CD4-positive, alpha-beta memory T cell (primary cell): ENCODE measurements at places on chromosomes 5 and 9.

DNA sequence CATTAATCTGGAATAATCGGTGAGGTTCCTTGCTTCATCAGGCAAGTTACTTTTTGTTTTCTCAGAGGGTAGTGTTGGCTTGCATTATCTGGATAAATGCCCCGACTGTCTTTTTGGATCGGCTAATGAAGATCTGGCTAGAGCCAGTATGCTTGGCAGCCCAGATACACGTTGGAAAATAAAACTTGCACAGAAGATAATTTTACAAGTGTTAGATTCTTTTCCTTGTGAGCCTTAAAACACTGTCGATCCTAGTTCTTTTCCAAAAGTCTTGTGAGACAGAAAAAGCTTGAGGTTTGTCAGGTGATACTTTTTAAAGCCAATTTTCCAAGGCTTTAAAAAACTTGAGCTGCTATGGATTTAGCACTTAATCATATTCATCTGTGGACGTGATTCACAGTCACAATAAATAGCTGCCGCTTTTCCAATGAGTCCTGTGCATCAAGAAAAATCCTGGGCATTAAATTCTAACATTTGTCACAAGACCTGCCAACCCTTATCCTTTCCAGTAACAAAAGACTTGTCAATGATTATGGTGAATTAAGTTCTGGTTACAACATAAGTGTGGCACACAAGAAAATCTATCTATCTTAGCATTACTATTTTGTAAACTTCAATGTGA, 68.5 kb downstream of the PRLR start:
- no peak for DNase-seq

GRCh38 chr9:71303351-71303750, 181.9 kb upstream of the TRPM3 start:
- DNase-seq: no peak

- peak; percentile 47 for DNase-seq
Observed at GRCh38 chr9:130682421-130683121, 11.0 kb upstream of the EXOSC2 start.

DNA sequence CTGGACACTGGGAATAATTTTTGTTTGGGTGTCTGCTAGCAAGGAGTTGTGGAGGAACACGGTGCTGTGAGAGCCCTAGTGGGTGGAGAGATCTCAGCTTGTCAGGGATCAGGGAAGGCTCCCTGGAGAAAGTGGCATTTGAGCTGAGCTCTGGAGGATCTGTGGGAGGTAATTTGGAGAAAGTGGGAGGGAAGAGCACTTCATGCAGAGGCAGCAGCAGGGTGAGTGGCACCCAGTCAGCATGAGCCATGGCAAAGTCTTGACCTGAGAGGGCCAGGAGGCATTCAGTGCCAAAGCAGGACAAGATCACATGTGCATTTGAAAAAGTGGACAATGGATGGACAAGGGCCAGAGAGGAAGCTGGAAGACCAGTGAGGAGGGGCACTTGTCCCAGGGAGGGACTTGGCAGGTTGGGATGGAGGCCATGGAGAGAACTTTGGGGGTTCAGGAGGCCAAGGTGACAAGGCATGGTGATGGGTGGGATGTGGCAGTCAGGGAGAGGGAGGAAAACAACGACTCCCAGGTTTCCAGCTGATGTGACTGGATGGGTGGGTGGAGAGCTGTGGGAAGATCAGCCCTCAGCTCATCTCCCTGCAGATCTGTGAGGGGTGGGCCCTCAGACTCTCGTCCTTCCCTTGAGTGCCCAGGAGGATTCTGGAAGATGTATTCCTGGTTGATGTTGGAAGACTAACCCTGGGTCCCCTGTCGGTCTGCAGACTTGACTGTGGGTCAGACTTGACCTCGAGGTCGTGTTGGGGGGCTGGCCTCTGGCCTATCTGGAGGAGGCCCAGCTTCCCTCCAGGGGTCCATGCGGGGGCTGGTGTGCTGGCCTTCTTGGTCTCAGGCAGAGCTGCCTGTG, 68.9 kb upstream of the PITX1 start:
- DNase-seq: no peak

GRCh38 chr9:101148344-101148743, 119.8 kb downstream of the PLPPR1 start:
- DNase-seq: no peak

GRCh38 chr5:69492923-69493395, 369 bp downstream of the OCLN start:
- no peak for DNase-seq

DNA sequence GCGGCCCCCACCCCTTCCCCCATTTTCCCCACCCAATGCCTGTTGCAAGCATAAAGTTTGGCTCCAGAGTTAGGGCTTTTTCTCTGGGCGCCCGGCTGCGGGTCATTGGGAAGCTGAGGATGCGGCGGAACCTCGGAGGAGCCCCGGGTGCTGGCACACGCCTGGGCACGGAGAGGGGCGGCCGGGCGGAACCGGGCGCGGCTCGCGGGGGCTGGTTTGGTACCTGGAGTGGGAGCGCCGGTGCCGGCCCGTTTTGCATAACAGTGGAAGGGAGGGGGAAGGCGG, 1.2 kb downstream of the PPARGC1B start:
- DNase-seq: no peak

- peak; percentile 79 for DNase-seq
Observed at GRCh38 chr9:99112750-99113413, 8.0 kb downstream of the TGFBR1 start.

DNA sequence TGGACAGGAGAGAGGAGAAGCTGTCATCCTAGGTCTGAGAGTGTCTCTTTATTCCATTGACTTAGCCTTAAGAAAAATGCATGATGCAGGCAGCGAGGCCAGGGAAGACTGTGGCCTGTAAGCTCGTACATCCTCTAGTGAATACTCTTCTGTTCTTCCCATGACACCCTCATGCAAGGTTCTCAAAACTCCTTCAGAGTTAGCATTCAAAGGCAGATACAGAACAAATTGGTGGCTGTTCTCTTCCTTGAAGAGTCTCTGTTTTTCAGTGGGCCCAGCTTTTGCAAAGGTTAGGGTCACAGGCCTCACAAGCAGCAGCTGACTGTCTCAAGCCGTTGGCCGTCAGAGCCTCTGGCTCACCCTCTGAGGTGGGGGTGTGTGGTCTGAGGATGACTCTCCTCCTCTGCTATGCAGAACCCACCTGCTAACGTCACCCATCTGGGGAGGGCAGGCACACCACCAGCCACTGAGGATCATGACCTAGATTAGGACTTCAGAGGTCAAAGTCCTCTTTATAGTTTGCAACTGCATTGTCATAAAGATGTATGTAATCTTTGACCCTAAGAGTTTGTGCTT, 15.1 kb downstream of the ADCY2 start:
- no peak for DNase-seq

DNA sequence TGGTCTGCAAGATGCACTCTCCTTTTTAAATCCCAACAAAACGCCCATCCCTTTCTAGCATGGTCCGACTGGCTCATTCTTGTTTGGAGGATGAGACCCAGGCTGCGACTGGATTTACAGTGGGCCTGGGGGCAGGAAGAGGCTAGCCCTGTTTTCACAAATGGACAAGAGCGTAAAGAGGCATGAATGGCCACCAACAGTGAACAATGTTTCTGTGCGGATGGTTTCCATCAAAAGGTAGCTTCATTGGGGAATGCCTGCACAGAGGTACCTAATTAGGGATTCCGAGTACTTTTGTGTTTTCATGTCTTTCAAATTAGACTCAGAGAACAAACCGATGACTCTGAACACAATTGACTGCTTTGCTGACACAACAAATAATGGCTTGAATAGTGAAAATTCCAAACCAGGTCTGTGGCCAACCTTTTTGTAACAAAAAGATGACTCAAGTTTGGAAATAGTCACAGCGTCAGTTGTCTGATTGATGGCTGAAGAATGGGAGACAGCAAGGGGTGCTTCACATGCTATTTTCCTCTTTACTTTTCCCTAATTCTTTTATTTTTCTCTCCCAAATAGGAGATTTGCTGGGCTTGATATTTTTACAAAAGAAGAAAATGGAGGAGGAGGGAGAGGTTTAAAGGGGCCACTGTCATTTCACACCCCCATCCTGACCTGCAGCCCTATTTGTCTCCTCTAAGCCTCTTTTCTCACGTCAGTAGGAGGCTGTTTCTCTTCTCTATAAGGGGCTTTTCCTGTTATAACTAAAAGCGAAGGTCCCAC, 208.1 kb upstream of the S1PR3 start:
- no peak for DNase-seq

GRCh38 chr5:114223866-114224265, 138.0 kb upstream of the KCNN2 start:
- no peak for DNase-seq

GRCh38 chr9:38413283-38413682, 11.0 kb downstream of the IGFBPL1 start:
- DNase-seq: no peak

GRCh38 chr5:93360436-93361088, 220.5 kb downstream of the NR2F1-AS1 start:
- DNase-seq: no peak

GRCh38 chr9:78001946-78002731, 29.5 kb downstream of the GNAQ start:
- no peak for DNase-seq

GRCh38 chr9:4686112-4686511, 6.7 kb downstream of the CDC37L1 start:
- DNase-seq: no peak

DNA sequence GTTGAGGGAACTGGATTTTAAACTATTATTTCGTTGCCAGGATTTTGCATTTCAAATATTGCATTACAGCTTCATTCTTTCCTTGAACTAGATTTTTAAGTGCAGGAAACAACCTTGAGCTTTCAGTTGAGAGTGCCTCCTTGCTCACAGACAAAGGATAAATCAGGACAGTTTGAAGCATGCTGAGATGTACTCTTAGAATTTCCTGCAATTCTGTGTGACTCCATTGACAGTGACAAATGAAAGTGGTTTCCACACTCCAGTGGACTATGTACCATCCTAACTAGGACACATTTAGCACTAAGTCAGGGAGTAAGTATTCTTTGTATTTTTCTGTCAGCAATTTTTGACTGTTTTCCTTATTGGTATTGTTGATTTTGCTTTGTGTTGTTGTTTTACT, 100.0 kb upstream of the PLCXD3 start:
- no peak for DNase-seq

DNA sequence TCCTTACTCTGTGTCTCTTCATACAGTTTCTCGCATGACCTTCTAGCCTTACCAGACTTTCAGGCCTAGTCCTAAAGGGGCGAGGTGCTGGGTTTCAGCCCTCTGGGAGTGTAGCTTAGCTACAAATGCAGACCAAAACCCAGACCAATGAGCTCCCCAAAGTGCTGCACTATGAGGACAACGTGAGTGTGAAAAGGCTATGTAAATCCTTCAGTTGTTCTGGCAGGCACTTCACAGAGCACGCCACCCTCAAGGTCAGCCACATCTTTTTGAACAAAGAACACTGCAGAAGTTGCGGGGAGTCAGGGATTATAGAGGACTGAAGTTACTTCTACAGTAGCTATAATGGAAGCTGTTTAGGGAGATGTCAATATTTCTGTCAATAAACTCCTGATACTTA, 301.7 kb downstream of the MARCHF11 start:
- no peak for DNase-seq

DNA sequence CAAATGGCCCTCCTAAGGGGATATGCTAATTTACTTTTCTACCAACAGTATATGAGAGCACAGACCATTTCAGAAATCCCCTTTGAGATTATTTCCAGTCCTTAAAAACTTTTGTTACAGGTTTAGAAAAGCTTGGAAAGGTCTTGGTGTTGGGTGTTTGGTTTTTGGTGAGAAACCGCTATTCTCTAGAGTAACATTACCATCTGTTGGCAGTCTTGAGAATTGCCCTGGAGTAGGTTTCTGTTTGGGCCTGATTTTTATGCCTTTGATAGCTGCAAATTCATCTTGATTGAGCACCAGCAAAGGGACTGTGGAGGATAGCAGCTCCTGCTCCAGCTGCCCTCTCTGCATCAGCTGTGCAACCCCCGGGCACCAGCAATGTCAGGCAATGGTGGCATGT, 8.0 kb downstream of the NUDT2 start:
- DNase-seq: no peak

DNA sequence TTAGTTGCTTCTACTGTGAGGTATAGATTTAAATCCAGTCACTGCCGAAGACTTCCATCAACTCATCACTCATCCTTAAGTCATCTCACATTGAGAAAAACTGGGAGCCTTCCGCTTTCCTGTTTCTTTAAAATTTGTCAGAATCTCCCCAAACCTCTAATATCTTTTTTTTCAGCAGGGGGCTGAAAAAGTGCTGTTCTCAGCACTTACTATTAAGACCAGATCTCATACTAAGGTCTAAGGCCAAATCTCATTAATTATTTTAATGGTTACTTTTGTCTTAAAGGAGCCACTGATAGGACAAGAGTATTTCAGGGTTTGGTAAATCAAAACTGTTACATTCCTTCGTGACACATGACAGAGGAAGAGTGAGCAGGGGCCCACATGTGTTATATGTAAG, 134.6 kb upstream of the PRSS3 start:
- DNase-seq: no peak

- no peak for DNase-seq
Observed at GRCh38 chr9:127809540-127810377, 7.1 kb downstream of the FPGS start.

GRCh38 chr5:163623986-163624385, 118.6 kb downstream of the MAT2B start:
- DNase-seq: no peak

GRCh38 chr9:72937545-72937944, 15.3 kb downstream of the ALDH1A1 start:
- DNase-seq: no peak

- DNase-seq: no peak
Observed at GRCh38 chr5:181203777-181204112, 1.3 kb downstream of the TRIM7 start.

- DNase-seq: no peak
Observed at GRCh38 chr5:81234299-81234698, 1.2 kb downstream of the CKMT2 start.

- no peak for DNase-seq
Observed at GRCh38 chr9:72203205-72203803, 54.1 kb downstream of the GDA start.

DNA sequence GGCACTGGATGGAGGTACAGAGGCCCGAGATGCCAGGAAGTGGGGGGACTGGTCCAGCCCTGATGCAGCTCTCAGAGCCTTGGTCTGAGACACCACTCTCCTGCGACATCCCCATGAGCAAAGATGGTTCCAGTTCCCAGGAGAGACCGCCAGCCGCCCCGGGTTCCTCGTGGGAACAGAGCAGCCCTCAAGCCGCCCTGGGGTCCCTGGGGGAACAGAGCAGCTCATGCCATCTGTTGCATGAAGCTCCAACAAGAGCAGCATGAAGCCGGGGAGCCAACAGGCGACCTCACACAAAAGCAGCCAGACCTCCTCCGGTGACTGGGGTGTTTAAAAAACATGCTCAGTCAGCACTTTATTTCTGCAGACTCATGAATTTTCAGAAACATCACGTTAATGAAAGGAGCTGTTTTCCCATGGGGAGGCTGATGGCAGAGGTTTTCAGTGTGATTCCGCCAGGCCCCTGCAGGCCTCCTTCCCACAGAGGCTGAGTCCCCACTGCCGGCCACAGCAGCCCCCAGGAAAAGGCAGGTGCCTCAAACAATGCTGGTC, 6.2 kb downstream of the SLC6A18 start:
- DNase-seq: no peak

DNA sequence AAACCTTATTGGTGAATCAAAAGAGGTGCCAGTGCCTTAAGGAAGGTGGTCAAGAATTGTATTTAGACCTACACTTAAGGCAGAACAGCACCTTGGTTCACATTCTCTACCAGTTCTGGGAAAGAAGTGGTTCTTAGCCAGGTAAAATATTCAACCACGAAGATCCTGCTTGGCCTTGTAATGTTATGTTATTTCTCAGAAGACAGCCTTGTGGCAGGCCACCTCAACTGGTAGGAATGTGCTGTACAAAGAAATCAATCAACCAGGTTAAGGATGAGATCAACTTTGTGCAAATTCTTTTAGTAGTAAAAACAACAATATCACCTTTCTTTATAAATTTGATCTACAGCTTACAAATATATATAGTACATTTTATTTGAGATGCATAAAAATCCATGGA, 246.8 kb downstream of the ARRDC3 start:
- no peak for DNase-seq
